ENCODE measurements at places on chromosomes 4 and X.

- no peak for DNase-seq
These were observed 977 bp downstream of the RNF175 start for GRCh38 chr4:153758688-153759406.

GRCh38 chrX:136251041-136251991 is at the start of gene MAP7D3:
TSS of gene MAP7D3 (minus strand) at chrX:136251400. CDS start at chrX:136251358, 42 bp downstream.
- DNase-seq: peak; percentile 71

- DNase-seq: peak; percentile 51
These were observed at the start of gene ZFX for GRCh38 chrX:24149351-24150050. TSS of gene ZFX (plus strand) at chrX:24149729. CDS start at chrX:24172743, 23,014 bp downstream.

DNA sequence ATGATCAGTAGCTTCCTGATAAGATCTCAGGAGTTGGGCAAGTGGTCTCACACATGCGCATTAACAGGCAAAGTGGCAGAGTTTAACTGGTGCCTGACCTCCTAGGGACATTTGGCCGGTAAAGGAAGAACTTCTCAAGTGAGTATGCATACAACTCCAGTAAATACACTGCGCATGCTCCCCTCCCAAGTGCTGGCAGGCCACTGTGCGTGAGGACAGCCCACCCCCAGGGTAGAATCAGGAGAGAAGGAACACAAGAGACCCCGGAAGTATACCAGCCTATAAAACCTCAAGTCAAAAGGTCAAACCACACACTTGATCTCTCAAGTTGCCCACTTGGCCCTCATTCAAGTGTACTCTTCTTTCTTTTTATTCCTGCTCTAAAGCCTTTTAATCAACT is 225.5 kb upstream of the ANKRD50 start:
- no peak for DNase-seq

GRCh38 chr4:181525634-181526033 is 717.6 kb upstream of the TENM3 start:
- DNase-seq: no peak

DNA sequence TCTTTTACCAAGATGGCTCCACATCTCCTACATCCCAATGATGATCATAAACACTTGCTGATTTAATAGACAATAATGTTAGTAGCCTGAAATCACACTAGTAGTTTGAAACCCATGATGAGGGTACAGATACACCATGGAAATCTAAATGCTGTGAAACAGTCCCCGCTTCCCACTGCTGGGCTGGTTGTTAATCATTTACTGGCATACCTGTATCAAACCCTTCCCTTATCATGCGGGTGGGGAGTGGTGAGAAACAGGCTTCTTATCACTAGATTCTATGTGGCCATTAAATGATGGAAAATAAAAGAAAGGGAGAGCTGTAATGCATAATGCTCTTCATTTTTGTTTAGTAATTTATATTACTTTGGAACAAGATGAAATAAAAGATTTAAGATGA is 21.9 kb downstream of the MAOA start:
- DNase-seq: no peak

DNA sequence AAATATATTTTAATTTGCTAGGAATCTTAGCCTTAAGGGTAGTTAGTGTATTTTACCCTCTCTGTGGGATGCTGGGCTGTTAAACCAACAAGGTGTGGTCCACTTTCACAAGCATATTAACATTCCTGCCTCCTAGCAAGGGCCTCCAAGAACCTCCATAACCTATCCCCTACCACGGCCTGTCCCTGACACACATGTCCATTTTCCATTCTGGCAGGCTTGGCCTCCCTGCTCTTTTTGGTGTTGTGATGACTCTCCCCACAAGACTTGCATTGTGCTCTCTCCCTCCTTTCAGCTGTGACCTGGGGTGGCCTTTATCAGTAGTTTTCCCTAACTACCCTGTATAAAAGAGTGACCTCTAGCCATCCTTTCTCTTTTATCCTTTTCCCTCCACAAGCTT is 120.2 kb downstream of the KLHL8 start:
- DNase-seq: no peak

- DNase-seq: no peak
These were observed 435.2 kb downstream of the IDS start for GRCh38 chrX:149069899-149070298.
